ENCODE measurements at places on chromosomes 13 and 19.

GRCh38 chr19:18422530-18423191 is 3.5 kb downstream of the SSBP4 start:
- no peak for DNase-seq

DNA sequence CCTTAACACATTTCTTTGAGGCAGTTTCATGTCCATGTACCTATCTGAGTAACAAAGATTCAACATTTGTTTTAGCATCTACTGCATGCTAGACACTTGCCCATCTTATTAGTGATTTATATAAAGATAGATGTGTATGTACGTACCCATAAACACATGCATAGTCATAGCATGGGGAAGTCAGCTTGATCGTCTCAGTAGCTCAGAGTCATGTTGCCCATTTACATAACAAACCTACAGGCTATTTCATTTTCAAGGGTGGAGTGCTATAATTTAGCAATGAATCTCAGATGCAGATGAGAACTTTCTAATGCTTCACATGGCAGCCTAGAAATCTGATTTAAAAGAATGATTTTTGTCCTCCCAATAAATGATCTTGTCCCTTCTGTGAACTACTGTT is 23.5 kb downstream of the FLT1 start:
- DNase-seq = no peak

GRCh38 chr19:2547033-2547680 is 71.2 kb downstream of the GADD45B start:
- no peak for DNase-seq

DNA sequence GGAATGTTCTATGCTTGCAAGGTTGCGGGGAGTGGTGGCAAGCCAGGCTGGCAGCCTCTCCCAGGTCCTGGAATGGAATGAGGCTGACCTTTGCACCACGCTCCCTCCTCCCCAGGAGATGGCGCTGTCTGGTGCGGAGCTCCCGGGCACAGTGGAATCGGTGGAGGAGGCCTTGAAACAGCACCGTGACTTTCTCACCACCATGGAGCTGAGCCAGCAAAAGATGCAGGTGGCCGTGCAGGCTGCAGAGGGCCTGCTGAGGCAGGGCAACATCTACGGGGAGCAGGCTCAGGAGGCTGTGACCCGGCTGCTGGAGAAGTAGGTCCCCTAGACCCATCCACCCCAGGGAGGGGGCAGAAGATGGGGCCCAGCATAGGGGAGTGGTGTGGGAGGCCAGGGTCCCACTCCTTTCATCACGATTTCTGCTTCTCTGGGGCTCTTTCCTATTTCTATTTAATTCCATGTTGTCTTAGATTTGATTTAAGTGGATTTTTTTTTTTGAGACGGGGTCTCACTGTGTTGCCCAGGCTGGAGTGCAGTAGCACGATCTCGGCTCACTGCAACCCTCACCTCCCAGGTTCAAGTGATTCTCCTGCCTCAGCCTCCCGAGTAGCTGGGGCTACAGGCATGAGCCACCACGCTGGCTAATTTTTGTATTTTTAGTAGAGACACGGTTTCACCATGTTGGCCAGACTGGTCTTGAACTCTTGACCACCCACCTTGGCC is 53.2 kb upstream of the SHKBP1 start:
- no peak for DNase-seq
